ENCODE measurements at places on chromosomes 12 and 14.
A peak's percentile ranks its signal among the peaks of the same experiment; 100 is the strongest.

DNA sequence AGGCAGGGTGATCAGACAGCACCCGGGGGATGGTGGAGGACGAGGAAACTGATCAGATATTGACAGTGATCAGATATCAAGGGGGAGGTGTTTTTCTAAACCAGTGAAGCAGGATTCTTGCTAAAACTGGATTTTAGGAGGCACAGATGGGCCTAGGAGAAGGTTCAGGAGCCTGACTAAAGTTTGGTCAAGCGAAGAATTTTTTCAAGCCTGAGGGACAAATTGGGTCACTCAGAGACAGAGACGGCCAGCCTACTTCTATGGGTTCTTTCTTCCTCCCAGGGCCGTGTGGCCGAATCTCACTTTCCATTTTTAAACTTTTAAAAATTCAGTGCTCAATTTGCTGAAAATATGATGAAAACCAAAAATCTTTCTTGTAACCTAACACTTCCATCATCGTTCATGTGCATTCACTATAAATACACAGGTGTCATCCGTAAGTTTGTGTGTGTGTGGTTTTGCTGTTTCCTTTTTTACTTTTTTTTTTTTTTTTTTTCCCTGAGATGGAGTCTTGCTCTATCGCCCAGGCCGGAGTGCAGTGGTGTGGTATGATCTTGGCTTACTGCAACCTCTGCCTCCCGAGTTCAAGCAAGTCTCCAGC lies 68.5 kb downstream of the RIN3 start:
- no peak for DNase-seq

DNA sequence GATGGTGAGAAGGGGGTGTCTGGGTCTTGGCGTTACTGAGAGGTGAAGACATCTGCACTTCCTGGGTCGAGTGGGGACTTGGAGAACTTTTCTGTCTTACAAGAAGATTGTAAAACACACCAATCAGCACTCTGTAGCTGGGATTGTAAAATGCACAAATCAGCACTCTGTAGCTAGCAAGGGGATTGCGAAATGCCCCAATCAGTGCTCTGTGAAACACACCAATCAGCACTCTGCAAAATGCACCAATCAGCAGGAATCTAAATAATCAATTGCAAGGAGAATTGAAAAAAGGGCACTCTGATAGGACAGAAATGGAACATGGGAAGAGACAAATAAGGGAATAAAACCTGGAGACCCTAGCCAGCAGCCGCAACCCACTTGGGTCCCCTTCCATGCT lies 376.1 kb upstream of the SFSWAP start:
- no peak for DNase-seq

- no peak for DNase-seq
Observed at GRCh38 chr12:104769144-104769561, 188.9 kb downstream of the SLC41A2 start.

- DNase-seq, result no peak
Observed at GRCh38 chr14:51605575-51605974, 46.1 kb upstream of the FRMD6 start.

GRCh38 chr12:79737875-79738718 lies 47.3 kb upstream of the PAWR start:
- no peak for DNase-seq

- peak; percentile 28 for DNase-seq
Observed at GRCh38 chr14:88351966-88352691, 29.1 kb upstream of the KCNK10 start.

DNA sequence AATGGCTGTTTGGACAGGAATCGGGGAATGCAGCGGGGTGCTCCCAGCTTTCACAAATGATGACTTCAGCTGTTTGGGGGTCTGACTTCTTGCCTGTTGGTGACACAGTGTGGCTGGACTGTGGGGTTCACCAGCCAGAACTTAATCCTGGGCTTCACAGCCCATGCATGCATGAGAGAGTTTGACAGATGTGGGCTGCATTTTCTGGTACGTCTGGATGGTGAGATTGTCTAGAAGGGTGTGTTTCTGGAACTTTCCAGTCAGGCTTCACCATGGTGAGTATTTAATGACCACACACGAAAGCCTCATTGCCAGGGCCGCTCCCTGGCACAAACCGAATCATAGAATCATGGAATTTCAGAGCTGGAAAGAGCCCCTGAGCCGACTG lies 29.6 kb downstream of the CHST11 start:
- DNase-seq, result no peak

- DNase-seq, result no peak
Observed at GRCh38 chr12:6039894-6040601, 84.4 kb downstream of the VWF start.

- DNase-seq, result no peak
Observed at GRCh38 chr12:33771889-33772288, 250.4 kb upstream of the ALG10 start.

- DNase-seq, result no peak
Observed at GRCh38 chr12:53197011-53197640, 9.9 kb downstream of the ITGB7 start.

DNA sequence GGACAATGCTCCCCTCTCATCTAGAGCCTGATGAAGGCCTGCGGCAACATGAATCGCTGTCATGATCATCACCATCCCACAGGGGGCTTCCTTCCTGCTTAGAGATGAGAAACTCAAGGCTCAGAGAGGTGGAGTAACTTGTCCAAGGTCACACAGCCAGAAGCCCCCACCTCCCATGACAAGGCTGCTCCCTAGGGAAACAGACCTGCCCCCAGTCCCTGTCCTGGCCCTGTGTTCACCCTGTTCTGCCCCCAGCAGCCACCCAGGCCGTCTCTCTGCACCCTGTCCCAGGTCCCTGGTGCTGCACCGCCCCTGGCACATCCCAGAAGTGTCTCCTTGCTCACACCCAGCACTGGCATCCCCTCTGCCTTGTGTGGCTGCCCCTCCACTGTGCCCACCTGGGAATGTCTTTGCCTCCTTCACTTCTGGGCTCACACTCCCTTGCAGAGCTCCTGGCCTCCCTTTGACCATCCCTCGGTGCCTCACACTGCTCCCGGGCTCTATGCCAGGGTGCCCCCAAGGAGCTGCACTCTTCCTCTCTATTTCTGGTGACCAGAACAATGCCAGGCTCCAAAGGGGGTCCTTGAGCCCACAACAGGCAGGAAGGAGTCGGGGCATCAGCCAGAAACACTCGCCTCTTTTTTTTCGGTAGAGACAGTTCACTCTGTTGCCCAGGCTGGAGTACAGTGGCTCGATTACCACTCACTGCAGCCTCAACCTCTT lies 70.5 kb downstream of the BCL11B start:
- DNase-seq, result no peak

Data from amygdala (tissue), 56 donors.